PC-3 (cell line): ENCODE measurements at places on chromosomes 2 and 18.

- no peaks in the 10 kb centered on the region for H3K27me3 ChIP-seq
- no peaks in the 10 kb centered on the region for H3K4me1 ChIP-seq
- H3K36me3 ChIP-seq, result no peaks in the 10 kb centered on the region
- H3K27ac ChIP-seq, result no peak overlapping the region
- no peak overlapping the region for H3K4me3 ChIP-seq
These were observed 51.1 kb downstream of the PLEKHM3 start for GRCh38 chr2:207974216-207974605.

- peaks cover 31% of the 10 kb centered on the region for H3K4me1 ChIP-seq
- 0 out of 2 replicates have a peak overlapping the region, but pooled peaks have one; percentile 5 for H3K27ac ChIP-seq
- peak; percentile 87 for DNase-seq
- H3K27me3 ChIP-seq, result no peaks in the 10 kb centered on the region
- no peaks in the 10 kb centered on the region for H3K36me3 ChIP-seq
These were observed 68.3 kb upstream of the SESTD1 start for GRCh38 chr2:179332903-179333302.

GRCh38 chr2:1641523-1641922 is 102.8 kb downstream of the PXDN start:
- H3K27me3 ChIP-seq, result no peaks in the 10 kb centered on the region
- no peak overlapping the region for H3K27ac ChIP-seq
- peaks cover 5% of the 10 kb centered on the region; the same call in 1 of the 2 replicates for H3K4me1 ChIP-seq
- H3K36me3 ChIP-seq, result peaks cover 56% of the 10 kb centered on the region

DNA sequence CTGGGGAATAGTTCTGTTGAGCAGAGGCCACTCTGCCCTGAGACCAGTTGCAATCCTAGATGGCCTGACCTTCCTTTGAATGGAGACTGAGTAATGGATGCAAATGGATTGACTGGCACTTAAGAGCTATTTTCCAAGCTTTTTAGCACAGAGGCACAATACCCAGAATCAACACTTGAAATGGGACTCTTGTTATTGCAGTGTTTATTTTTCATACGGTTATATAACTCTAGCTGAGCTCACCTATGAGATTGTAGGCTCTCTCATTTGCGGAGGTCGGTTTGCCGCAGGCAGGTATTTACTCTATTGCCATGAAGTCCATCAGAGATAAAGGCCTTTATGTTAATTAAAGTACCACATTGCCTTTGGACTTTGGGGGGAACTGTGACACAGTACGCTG is 422.3 kb upstream of the CELF4 start:
- H3K27ac ChIP-seq, result no peak overlapping the region
- no peaks in the 10 kb centered on the region for H3K27me3 ChIP-seq
- H3K36me3 ChIP-seq, result no peaks in the 10 kb centered on the region

- H3K27me3 ChIP-seq, result no peaks in the 10 kb centered on the region
- no peaks in the 10 kb centered on the region for H3K36me3 ChIP-seq
- DNase-seq, result no peak
- H3K4me1 ChIP-seq, result no peaks in the 10 kb centered on the region
These were observed 46.2 kb upstream of the ARHGAP28 start for GRCh38 chr18:6683112-6683876.

DNA sequence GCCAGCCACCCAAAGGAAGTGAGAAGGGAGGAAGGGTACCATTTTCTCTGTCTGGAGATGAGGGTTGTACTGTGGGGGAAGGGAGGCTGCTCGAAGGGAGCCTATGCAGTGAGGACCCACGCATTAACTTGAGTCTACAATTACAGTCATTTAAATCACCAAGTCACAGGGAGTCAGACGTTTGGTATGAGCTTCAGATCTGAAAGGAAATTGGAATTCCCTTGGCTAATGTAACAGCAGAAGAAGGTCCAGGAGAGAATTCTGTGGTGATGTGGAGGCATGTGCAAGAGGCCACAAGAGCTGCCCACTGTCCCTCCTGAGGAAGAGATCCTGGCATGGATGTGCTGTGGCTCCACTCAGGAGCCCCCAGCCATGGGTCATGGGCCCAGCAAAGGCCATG is 22.5 kb downstream of the DAPL1 start:
- no peak overlapping the region for H3K4me3 ChIP-seq
- no peaks in the 10 kb centered on the region for H3K4me1 ChIP-seq
- no peaks in the 10 kb centered on the region for H3K36me3 ChIP-seq
- DNase-seq, result no peak
- H3K27ac ChIP-seq, result no peak overlapping the region

- H3K36me3 ChIP-seq, result no peaks in the 10 kb centered on the region
- no peak for DNase-seq
- no peaks in the 10 kb centered on the region for H3K27me3 ChIP-seq
- H3K27ac ChIP-seq, result no peak overlapping the region
- H3K4me1 ChIP-seq, result no peaks in the 10 kb centered on the region
These were observed 86.9 kb downstream of the VSNL1 start for GRCh38 chr2:17627434-17627833.

DNA sequence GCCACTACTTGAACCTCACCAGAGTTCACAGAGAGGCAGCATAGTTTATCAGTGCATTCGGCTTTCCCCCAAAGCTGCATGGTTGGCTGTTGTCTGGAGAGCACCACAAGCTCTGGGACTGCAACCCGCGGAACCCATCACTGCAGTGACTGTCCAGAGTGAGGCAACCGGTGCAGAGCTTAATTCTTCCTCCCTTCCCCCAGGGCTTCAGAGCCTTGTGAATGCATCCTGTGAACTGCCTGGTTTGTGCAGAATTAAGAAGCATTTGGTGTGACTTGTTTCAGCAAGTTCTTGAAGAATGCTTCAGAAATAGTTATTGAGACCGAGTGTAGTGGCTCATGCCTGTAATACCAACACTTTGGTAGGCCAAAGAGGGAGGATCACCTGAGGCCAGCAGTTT is 99.2 kb upstream of the FOSL2 start:
- peaks cover 44% of the 10 kb centered on the region for H3K4me1 ChIP-seq
- no peak for DNase-seq
- no peak overlapping the region for H3K27ac ChIP-seq
- no peaks in the 10 kb centered on the region for H3K36me3 ChIP-seq
- H3K27me3 ChIP-seq, result no peaks in the 10 kb centered on the region

DNA sequence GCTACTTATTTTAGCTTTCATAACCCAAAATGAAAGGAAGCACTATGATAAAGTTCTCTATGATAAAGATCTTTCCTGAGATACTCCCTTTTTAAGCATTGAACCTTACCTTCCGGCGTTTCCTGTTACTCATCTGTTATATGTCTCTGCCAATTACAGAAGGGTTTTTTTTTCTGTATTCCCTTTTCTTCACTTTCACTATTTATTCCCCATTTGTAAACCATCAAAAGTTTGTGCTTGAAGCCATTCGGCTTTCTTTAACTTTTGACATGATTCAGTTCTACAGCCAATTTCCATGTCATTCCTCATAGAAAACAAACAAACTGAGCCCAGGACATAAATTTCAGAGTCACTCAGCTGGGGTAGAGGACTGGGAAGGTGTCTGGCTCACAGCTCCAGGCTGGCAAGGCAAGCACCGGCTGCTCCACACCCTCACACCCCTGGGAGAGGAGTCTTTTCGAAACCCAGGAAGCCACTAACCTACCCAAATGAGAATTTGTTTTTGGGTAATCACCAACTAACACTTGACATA is 429.4 kb upstream of the TRIB2 start:
- no peaks in the 10 kb centered on the region for H3K27me3 ChIP-seq
- peak overlapping the region; percentile 89 for H3K27ac ChIP-seq
- peaks cover 44% of the 10 kb centered on the region for H3K4me1 ChIP-seq
- DNase-seq, result peak; percentile 92
- peak overlapping the region; percentile 23; the same call in 1 of the 2 replicates for H3K4me3 ChIP-seq

GRCh38 chr2:233839447-233839820 is 14.9 kb downstream of the HJURP start:
- H3K4me1 ChIP-seq, result 0 out of 2 replicates have a peak, but pooled peaks cover 4% of the 10 kb centered on the region
- peaks cover 88% of the 10 kb centered on the region for H3K36me3 ChIP-seq
- no peak overlapping the region for H3K27ac ChIP-seq
- no peak for DNase-seq

GRCh38 chr2:43609290-43609918 is 13.6 kb upstream of the THADA start:
- no peak overlapping the region for H3K4me3 ChIP-seq
- peak; percentile 74 for DNase-seq
- H3K36me3 ChIP-seq, result no peaks in the 10 kb centered on the region
- no peak overlapping the region for H3K27ac ChIP-seq

GRCh38 chr18:54269893-54270844 is 852 bp downstream of the POLI start:
- peak overlapping the region; percentile 83 for H3K27ac ChIP-seq
- H3K27me3 ChIP-seq, result no peaks in the 10 kb centered on the region
- DNase-seq, result peak; percentile 67
- H3K36me3 ChIP-seq, result no peaks in the 10 kb centered on the region
- H3K4me1 ChIP-seq, result peaks cover 12% of the 10 kb centered on the region; the same call in 1 of the 2 replicates
- H3K4me3 ChIP-seq, result peak overlapping the region; percentile 68

GRCh38 chr2:120305937-120306490 is 39.9 kb upstream of the INHBB start:
- H3K27ac ChIP-seq, result no peak overlapping the region
- H3K4me3 ChIP-seq, result no peak overlapping the region
- no peaks in the 10 kb centered on the region; the same call in 1 of the 2 replicates for H3K36me3 ChIP-seq
- no peaks in the 10 kb centered on the region for H3K4me1 ChIP-seq

GRCh38 chr2:239910851-239911640 is 114.1 kb downstream of the NDUFA10 start:
- H3K4me1 ChIP-seq, result no peaks in the 10 kb centered on the region
- no peak overlapping the region for H3K4me3 ChIP-seq

DNA sequence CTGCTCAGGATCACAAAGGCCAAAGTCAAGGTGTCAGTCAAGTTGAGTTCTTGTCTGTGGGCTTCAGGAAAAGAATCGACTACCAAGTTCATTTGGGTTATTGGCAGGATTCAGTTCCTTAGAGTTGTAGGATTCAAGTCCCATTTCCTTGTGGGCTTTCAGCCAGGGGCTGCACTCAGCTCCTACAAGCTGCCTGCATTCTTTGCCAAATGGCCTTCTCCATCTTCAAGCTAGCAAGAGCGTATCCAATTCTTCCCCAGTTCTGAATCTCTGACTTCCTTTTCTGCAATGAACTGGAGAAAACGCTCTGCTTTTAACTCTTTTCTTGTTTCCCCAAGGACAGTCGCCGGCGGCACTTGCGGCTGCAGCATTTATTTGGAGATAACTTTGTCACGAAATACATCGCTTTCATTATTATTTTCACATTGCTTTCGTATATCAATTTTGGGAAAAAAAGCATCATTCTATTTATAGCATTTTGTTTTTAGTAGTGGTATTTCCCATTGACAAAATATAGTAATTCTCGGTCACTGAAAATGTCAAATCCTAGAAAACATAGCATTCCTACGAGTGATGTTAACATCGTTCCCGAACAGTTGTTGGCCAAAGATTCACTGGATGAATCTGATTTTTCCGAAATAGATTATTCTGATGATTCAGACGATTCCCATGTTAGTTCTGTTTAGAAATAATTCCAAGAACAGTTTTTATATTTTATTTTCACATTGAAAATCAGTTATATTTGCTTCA is 59.6 kb upstream of the SERPINE2 start:
- H3K4me3 ChIP-seq, result no peak overlapping the region
- H3K27ac ChIP-seq, result no peak overlapping the region
- no peaks in the 10 kb centered on the region for H3K27me3 ChIP-seq
- no peaks in the 10 kb centered on the region for H3K36me3 ChIP-seq

GRCh38 chr2:153963256-153963655 is 91.5 kb downstream of the GALNT13 start:
- no peaks in the 10 kb centered on the region for H3K4me1 ChIP-seq
- no peak overlapping the region for H3K27ac ChIP-seq
- H3K36me3 ChIP-seq, result no peaks in the 10 kb centered on the region
- DNase-seq, result peak; percentile 12
- no peak overlapping the region for H3K4me3 ChIP-seq
- H3K27me3 ChIP-seq, result no peaks in the 10 kb centered on the region

- H3K4me3 ChIP-seq, result no peak overlapping the region
- H3K27ac ChIP-seq, result no peak overlapping the region
- DNase-seq, result no peak
- H3K27me3 ChIP-seq, result no peaks in the 10 kb centered on the region
These were observed 54.4 kb downstream of the DOK6 start for GRCh38 chr18:69455125-69455524.

DNA sequence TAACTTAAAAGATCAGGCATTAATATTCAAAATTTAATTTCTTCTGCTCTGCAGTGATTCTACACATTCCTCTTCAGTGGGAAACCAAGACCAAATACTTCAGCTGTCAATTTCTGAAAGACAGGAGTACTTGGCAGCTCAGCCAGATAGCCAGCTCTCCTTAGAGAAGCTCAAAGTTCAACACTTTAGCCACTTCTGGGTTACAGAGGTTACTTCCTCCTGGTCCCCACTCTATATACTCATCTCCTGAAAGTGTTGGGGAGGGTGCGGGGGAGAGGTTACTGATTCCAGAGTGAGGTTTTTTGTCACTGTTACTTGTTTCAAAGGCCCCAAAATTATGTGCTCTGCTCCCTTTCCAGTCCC is 4.1 kb downstream of the CYTIP start:
- H3K4me3 ChIP-seq, result no peak overlapping the region
- H3K27ac ChIP-seq, result no peak overlapping the region
- no peaks in the 10 kb centered on the region for H3K36me3 ChIP-seq
- peaks cover 28% of the 10 kb centered on the region; the same call in 1 of the 2 replicates for H3K27me3 ChIP-seq
- no peaks in the 10 kb centered on the region for H3K4me1 ChIP-seq
- DNase-seq, result no peak

DNA sequence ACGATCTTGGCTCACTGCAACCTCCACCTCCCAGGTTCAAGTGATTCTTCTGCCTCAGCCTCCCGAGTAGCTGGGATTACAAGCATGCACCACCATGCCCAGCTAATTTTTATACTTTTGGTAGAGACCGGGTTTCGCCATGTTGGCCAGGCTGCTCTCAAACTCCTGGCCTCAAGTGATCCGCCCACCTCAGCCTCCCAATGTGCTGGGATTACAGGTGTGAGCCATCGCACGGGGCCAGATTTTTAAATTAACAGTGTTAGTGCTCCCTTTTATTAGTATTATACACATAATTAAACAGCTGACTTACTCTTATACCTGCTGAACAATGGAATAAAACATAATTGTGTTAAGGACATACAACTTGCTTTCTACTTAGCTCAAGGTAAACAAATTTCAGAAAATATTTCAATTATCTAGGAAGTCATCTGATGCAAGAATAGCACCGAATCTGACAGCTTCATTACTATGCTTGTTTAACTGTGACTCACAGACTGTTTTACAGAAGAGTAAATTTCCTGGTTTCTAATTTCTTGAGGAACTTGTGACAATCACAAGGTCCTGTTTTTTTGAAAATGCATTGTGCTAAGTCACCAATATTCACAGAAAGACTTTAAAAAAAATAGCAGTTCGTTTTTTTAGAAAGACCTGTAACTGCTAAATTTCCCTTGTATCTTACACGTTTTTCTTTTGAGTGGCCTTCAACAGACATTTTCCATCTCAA is 51.2 kb downstream of the SPIRE1 start:
- H3K4me1 ChIP-seq, result peaks cover 47% of the 10 kb centered on the region
- no peaks in the 10 kb centered on the region for H3K36me3 ChIP-seq
- no peaks in the 10 kb centered on the region for H3K27me3 ChIP-seq
- peak overlapping the region; percentile 95 for H3K27ac ChIP-seq

GRCh38 chr2:128644718-128645256 is 326.1 kb upstream of the HS6ST1 start:
- H3K27me3 ChIP-seq, result peaks cover 66% of the 10 kb centered on the region
- no peaks in the 10 kb centered on the region for H3K36me3 ChIP-seq
- no peaks in the 10 kb centered on the region for H3K4me1 ChIP-seq
- DNase-seq, result no peak
- no peak overlapping the region for H3K27ac ChIP-seq

- peaks cover 51% of the 10 kb centered on the region for H3K4me1 ChIP-seq
- no peak overlapping the region for H3K4me3 ChIP-seq
- peak overlapping the region; percentile 59 for H3K27ac ChIP-seq
- no peaks in the 10 kb centered on the region for H3K36me3 ChIP-seq
- peak; percentile 37 for DNase-seq
These were observed 99.3 kb upstream of the FN1 start for GRCh38 chr2:215535125-215535668.

- H3K36me3 ChIP-seq, result no peaks in the 10 kb centered on the region
- no peak overlapping the region for H3K4me3 ChIP-seq
- H3K4me1 ChIP-seq, result no peaks in the 10 kb centered on the region
- H3K27ac ChIP-seq, result no peak overlapping the region
These were observed 8.6 kb upstream of the SMAD4 start for GRCh38 chr18:51021226-51021965.
